Stimulated activated CD4-positive, alpha-beta T cell treated with anti-CD3 and anti-CD28 coated beads, Interleukin-12 subunit alpha, Interleukin-12 subunit beta, amount 100 ng/mL, for 4 hours (primary cell): ENCODE measurements at places on chromosomes 4 and X.

DNA sequence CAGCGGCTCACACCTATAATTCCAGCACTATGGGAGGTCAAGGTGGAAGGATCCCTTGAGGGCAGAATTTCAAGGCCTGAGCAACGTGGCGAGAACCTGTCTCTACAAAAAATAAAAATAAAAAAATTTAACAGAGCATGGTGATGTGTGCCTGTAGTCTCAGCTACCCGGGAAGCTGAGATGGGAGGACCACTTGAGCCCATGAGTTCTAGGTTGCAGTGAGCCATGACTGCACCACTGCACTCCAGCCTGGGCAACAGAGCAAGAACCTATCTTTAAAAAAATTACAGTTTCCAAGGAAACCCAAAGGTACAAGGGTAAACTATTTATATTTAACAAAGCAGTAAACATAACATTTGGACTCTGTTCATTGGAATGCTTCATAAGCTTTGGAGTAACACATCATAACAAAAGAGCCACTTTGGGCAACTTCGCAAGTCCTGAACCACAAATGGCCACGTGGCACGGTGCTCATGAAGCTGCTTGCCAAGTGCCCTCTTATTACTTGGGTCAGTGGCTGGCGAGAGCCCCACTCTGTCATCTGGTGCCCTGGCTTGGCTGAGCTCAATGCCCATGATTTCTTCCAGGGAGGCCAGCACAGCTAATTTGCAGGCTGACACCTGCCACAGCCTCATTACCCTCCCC lies 165.6 kb downstream of the SH3KBP1 start:
- no peak for DNase-seq

DNA sequence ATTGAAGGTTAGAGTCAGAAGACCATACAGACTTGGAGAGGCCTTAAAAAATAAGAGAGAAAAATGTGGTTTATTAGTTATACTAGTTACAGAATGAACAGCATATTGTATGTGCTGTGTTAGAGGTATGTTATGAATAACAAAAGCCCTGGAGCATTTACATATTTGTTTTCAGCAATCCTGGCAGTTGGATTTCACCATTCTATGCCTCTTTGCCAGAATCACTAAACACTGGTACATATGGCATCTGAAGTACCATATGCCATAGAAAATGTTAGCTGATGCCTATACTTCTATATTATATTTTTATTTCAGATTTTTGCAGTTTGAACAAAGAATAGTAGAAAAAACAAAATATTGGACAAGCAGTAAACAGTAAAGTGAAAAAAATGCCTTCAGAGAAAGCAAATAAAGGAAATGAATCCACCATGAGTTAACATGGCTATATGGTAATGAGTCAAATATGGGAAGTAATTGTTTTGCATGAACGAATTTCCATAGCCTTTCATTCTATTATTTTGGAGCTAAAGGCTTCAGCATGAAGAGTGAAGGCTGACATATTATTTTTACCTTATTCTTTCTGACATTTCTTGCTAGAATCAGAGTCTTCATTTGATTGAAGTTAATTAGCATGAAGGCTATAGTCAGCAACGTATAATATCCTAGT lies 41.9 kb upstream of the PRDM8 start:
- no peak for DNase-seq

- no peak for DNase-seq
These were observed 406.8 kb downstream of the PCDH7 start for GRCh38 chr4:31126881-31127398.

GRCh38 chrX:150983521-150984168 lies 510 bp downstream of the HMGB3 start:
- DNase-seq, result no peak
